ENCODE measurements at places on chromosomes 3 and 15.

DNA sequence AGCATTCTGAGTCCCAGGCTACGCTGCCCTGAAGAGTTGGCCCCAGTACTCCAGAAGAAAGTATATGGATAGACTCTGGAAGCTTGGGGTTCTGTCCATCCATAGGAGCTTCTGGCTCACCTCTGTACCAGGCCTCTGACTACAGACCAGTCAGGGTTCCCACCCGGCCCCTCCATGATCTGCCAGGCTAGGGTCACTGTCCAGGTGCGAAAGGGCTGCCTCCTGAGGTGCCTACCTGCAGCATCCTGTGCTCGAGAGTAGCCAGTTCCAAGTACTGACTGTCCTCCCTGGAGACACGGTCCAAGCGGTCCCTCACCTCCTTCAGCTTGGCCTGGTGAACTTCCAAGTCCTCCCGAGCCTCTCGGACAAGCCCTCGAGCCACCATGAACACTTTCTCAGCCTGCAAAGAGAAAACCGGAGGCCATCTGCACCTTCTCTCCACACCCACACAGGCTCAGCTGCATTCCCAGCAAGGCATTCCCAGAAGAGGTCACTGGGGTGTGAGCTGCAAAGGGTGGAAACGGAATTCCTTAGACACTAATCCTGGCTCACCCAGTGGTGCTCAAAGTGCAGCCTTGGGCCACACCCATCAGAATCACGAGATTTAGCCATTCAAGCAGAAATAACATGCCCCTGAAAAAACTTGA, 3.7 kb upstream of the PLXNB1 start:
- DNase-seq = no peak

DNA sequence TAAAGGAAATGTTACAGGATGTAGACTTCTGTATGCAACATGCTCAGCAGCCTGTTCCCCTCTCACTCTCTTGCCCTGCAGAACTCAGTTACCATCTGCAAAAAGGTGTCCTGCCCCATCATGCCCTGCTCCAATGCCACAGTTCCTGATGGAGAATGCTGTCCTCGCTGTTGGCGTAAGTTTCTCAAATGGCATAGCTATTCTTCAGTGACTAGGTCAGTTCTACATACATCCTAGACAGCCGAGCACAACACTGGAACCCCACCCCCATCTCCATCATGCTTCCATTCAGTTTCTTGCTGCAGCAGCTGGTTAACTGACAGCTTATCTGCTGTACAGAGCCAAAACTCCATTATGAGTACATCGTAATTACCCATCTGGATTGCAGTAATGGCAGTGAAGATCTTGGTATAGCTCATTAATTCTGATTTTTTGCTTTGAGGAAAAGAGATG, 4.5 kb downstream of the THBS1 start:
- DNase-seq = no peak

GRCh38 chr3:190338717-190339116, 16.5 kb upstream of the CLDN1 start:
- DNase-seq = no peak

DNA sequence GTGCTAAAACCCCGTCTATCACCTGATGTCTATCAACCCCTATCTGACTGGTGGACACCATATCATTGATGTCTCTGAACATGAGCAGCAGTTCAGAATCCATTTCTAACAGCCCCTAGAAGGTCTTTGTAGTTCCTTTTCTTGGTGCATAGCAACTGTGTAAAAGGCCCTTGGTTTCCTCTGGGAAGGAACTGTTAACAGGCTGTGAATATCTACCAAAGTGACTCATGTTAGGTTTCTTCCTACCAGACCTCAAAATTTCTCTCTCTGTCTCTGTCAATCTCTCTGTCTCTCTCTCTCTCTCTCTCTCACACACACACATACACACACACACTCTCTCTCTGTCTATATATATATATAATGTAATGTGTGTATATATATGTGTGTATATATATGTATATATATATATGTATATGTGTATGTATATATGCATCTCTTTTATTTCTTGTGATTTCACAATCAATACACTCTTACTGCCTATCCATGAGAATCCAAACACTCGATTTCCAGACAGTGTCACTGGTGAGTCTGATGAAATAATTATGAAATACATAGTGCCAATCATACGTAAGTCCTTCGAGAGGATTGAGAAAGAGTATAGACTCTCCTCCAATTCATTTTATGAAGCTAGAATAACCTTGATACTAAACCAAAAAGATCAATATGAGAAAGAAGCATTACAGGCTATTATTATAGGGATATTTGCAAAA, 335.9 kb upstream of the SLCO3A1 start:
- no peak for DNase-seq

DNA sequence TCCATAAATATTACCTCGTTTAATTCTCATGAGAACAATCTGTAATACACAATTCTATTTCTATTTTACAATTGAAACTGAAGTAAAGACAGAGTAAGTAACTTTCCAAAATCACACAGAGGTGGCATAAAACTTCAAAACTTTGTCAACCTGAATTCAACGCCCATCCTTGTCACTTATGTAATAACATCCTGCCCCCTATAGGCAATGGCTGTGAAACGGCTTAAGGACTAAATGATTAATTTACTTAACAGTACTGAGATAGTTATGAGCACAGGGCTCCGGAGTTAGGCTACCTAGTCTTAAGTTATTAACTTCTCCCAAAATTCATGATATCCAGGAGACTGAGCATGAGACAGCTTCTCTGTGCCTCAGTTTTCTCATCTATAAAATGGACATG, 293.1 kb upstream of the CHRM5 start:
- no peak for DNase-seq

DNA sequence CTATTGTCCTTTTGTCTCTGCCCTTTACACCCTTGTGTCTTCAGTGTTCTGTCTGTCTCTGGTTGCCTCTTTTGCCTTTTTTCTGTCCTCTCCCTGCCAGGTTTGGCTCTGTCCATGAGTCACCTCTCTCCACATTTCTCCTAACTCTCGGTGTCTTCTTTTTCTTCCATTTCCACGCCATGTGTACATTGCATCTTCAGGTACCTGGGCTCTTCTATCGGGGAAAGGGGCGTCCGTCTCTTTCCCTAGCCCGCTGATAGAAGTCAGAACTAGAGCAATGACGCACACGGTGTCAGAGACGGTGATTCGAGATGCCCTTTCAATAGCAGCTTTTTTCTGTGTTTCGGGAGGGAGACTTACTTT, 641 bp downstream of the OPA1 start:
- peak; percentile 52 for DNase-seq

DNA sequence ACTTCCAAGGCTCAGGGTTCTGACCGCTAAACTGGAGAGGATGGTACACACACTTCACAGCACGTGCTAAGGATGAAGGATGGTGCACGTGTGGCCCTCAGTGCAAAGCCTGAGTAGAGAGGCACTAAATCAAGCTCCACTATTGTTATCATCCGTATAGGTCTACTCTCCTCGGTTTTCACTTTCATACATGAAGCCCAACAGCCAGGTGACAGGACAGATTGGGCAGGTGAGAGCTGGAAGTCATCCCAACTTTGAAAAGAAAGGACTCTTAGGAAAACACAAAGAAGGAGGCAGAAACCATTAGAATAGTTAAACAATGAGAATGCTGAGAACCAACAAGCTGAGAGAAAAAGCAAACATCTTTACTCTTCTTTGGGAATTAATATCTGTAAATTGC, 21.1 kb downstream of the MAGI1 start:
- DNase-seq = no peak

DNA sequence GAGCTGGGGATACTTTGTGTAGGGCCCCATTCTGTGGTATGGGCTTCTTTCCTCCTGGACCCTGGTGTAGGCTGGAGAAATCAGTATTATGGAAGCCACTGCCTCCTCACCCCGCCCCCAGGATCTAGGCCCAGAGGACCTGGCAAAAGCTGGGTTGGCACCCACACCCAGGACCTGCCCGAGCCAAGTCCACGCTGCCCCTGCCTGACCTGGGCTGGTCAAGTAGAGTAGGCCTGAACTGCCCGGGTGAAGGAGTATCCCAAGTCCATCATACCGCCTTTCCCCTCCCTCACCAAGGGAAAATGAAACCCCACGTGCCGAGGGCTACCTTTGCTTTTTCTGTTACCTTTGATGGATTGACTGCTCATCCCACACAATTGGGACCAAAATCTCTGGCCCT, 37.7 kb upstream of the TRAK1 start:
- no peak for DNase-seq

DNA sequence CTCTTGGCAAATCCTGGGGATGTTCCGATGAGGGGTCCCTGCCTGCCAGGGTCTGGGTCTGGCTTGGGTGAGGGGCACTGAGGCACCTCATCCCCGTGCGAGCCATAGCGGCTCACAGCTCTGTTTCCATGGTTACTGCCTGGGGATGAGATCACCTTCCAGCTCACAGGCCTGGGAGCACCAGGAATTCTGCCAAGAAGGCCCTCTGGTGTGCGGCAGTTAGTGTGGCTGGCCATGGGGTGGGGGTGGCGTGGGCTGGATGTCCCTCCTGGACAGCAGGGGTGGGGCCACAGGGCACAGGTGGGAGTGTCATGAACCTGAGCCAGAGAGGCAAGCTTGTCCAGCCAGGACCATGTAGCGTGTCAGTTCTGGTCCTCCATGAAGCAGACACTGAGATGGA, 22.1 kb upstream of the PRR23E start:
- DNase-seq = no peak
